ENCODE measurements at places on chromosomes 7 and 10.

DNA sequence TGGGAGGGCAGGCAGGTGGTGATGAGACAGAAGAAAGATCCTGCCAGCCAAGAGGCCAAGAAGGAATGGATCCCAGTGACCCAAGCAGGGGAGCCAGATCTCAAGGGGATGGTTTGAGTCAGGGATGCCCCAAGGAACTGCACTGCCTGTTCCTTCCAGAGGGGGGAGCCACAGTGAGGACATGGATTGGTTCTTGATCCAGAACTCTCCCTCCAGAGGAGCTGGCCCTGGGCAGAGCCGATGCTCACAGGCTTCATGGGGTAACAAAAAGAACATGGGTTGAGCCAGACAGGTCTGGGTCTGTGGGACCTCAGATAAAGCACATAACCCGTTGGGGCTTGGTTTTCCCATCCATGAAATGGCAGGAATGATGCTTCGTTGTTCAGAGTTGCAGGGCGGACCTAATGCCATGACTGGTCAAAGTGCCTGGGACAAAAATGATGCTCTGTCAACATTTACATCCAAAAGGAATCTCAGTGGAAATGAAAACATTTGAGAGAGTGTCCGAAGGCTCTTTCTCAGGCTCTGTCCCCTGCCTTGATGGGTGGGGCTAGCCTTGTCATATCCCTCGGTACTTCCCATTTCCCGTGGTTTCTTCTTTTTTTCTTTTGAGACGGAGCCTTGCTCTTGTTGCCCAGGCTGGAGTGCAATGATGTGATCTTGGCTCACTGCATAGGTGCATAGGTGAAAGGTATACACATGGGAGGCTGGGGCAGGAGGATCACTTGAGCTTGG is 4.7 kb upstream of the DENND2A start:
- no peak for DNase-seq

DNA sequence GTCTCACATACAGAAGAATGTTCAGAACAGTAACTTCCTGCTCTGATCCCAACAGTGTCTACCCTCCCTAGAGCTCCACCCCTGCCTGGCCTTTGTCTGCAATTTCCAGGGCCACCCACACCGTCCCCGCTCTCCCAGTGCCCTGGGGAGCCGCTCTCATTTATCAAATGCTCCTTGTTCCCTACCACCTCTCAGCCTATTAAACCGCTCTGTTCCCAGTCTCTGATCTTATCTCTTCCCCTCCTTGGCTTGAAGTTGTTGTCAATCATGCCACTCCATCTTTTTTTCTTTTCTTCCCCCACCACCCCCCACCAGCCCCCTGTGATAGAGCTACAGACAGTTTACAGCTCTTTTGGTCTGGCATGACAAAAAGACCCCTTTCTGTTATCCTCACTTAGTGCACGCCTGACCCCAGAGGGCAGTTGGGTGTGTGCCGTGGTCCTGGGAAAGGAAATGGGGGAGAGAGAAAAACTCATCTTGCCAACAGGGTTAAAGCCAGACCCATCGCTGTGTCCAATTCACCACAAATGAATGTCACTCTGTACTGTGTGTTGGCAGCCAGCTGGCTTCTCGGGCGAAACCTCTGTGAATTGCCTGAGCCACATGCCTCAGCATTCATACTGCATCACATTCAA is 28.8 kb upstream of the HECTD2 start:
- no peak for DNase-seq

- DNase-seq: no peak
Observed at GRCh38 chr7:105618016-105618296, 36.7 kb upstream of the EFCAB10 start.

- no peak for DNase-seq
Observed at GRCh38 chr7:141158561-141158960, 84.7 kb downstream of the TMEM178B start.

- DNase-seq: no peak
Observed at GRCh38 chr10:100104300-100104699, 22.6 kb upstream of the CPN1 start.

All from amygdala (tissue), 56 donors.